ENCODE measurements at places on chromosomes 11 and 22.

- DNase-seq = no peak
Measured at GRCh38 chr11:46264976-46265375, 12.5 kb upstream of the CREB3L1 start.

GRCh38 chr11:118008271-118008911 lies 22.2 kb downstream of the IL10RA start:
- no peak for DNase-seq

DNA sequence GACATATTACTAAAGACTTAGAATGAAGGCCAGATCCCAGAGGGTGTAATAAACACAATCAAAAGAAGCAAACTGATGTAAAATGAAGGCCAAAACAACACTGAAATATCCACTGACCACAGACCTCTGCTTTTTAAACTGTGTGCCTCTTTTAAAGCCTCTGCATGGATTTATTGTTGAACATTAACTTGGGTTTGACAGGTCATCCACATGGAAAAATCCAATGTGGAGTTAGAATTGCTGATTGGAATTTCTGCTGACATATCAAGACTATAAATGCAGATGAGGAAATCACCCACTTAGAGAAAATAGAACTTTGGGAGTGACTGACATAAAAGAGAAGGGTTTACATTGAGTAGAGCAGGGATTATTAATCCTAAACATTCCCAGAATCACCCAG lies 853.9 kb upstream of the RAG2 start:
- DNase-seq = no peak

DNA sequence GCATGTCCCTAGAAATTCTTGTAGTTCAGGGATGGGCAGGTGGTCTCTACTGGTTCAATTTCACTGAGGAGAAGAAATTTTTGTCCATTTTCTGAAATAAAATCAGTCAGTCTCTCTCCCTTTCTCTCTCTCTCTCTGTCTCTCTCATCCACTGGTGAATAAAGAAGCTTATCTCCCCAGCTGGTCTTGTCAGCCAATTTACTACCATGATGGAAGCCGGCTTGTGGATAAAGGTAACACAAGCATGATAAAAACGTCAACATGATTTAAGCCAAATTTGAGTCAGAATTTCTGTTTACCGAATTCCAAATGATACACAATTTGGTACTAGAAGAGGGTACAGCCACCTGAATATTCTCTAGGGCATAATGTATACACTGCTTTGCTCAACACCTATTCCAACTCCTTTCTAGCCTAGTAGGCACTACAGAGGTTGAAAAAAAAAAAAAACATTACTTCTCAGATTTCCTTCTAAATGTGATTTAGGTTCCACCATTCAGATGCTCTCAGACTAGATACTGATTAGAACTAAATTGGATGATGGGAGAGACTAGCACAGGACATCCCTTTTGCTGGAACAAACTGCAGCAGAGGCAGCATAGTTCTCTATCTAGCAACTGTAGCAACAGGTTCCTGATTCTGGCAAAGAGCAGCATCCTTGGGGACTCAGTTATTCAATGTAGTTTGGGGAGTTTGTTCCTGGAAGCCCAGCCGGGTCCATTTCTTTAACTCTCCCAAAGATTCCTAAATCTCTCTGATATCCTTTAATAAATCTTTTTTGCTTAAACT lies 18.8 kb downstream of the PAK1 start:
- no peak for DNase-seq

GRCh38 chr11:36394056-36394455 lies 98.0 kb downstream of the PRR5L start:
- DNase-seq = no peak

DNA sequence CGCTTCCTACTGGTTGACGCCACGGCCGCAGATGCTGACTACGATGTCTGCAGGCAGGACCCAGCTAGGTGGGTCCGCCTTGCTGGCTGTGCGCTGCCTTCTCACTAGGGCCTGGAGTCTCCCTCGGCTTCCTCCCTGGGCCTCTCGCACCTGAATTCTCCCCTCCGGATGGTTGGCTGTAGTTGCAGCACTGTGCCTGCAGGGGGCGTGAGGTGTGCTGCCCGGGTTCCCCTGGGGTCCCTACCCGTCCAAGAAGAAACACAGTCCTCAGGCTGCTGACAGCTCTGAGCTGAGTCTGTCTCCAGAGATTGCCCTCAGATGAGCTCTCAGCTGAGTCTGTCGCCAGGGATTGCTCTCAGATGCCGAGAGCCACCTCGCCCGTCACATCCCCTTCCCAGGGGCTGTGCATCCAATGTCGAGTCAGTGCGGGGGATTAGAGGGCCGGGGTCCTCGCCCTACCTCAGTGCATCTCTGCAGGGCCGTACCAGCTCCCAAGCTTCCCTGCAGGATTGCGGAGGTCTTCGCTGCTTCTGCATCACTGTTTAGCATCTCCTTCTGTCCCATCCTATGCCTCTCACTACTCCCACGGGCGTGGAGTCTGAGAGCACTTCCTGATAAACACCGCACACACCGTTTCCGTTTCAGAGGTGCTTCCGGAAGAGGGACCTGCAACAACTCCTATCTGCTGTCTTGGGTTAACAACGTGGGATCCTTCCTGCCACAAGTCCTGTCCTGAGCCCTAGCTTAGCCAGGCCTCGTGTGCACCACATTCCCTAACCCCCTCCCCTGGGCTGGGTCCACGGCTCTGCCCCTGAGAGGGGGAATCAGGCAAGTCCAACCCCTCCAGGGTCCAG lies 196.9 kb downstream of the CSNK2A3 start:
- DNase-seq = no peak

- no peak for DNase-seq
Measured at GRCh38 chr11:45396394-45396793, 110.3 kb upstream of the SYT13 start.

DNA sequence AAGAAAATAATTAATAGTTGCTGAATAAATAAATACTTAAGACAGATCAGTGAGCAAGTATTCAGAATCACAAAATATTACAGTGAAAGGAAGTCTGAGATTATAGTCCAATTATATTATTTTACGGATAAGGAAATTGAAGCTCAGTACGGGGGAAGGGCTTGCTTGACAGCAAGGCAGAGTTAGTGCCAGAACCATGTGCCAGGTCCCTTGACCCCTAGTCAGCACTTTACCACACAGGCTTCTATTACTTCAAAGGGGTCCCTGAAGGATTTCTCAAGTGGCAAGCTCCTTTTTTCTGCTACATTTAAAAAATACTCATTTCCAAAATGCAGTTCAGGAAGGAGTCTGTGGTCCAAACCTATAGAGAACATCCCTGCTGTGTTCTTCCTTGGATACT lies 85.3 kb downstream of the CLPB start:
- no peak for DNase-seq

DNA sequence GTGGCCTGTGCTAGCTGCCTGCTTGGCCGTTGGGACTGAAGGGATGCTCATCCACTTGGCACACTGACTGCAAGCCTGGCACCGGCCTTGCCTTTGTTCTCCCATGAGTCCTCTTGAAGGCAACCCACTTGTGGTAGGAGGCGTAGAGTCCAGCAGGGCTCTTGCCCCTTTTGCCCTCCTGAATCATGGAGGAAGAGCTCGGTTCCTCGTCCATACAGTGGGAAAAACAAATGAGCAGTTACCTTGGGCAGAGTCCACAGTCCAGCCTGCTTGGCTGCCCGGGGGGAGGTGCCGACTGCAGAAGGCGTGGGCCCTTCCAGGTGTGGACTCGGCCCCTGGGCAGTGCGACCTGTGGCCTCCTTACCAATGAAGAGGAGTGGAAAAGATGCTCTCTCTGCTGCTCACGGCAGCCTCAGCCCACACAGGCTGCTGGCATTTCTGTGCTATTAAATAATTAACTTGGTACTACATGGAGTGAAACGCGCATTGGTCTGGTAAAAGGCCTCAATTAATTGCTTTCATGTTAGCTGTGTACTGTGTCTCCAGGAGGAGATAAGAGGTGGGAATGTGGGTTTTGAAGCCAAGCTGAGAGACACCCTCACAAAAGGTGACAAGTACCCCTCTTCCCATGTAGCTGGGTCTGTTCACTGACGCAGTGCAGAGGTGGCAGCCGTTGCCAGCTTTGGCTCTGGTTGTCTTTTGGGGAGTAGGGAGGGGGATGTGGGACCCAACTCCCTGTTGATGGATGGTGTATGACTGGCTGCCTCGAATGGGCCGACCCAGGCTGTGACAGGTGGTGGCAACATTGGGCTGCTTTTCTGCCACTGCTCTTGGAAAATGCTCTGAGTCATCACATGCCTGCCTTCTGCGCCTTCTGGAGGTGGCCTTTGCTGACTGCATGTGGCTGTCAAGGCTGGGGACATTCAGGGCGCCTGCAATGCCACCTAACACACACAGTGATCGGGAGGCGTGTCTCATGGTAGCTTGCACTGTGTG lies 26.8 kb upstream of the B3GAT1 start:
- no peak for DNase-seq

DNA sequence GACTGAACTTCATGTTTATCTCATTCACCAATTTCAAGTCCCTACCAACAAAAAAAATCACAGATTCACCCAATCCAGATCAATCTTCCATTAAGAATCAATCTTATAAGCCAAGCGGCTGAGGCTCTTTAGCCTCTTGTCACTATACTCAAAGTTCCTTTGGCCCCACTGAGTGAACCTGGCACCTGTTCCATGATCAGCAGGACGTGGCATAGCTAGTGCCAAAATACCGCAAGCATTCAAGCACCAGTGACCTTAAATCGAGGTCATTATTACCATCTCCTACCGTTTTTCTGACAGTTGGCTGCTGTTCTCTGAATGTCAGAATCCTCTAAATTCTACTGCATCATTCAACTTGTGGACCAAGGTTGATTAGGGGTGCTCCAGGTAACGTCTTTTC lies 141.2 kb downstream of the CADM1 start:
- no peak for DNase-seq

- DNase-seq = peak; percentile 17
Measured at GRCh38 chr22:45831394-45831793, 145.6 kb downstream of the WNT7B start.

- no peak for DNase-seq
Measured at GRCh38 chr11:115787302-115787701, 283.1 kb upstream of the CADM1 start.

DNA sequence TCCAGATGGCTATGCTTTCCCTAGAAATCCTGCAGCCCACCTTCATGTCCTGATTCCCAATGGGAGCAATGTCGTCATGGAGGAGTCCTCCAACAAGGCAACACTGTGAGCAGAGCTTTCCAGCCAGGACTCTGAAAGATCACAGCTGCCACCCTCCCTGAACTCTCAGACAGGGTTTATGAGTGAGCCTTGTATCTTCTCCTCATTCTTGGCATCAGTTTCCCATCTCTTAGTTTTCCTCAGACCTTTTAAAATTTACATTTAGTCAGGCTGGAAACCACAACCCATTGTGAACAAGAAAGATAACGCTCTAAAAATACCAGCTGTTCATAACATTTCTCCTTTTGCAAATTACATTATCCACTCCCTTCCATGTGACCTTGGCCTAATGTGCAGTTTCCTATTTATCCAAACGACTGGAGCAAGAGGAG lies 15.6 kb upstream of the LYVE1 start:
- DNase-seq = no peak

- no peak for DNase-seq
Measured at GRCh38 chr11:75174781-75175370, 24.0 kb downstream of the SLCO2B1 start.

- DNase-seq = peak; percentile 44
Measured at GRCh38 chr11:28964811-28965210, 856.6 kb downstream of the METTL15 start.

- DNase-seq = no peak
Measured at GRCh38 chr22:27768027-27768653, 33.4 kb downstream of the MN1 start.

GRCh38 chr22:49956914-49957825 lies 3.4 kb upstream of the PIM3 start:
- no peak for DNase-seq

GRCh38 chr11:65611758-65612603 lies 2.0 kb downstream of the MAP3K11 start:
- no peak for DNase-seq

DNA sequence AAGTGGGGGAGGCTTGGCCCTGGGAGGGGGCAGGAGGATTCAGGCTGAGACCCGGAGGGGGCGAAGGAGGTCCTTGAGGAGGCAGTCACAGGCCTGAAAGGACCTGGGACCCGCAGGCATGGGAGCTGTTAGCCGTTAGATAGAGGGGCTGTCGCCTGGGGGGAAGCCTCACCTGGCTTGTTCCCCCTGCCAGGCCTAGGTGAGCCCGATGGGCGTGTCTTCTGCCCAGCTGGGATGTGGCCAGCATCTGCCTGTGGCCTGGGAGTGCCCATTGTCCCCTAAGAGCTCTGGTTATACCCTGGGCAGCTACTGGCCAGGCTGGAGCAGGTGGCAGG lies 1.8 kb upstream of the DUSP8 start:
- DNase-seq = no peak

DNA sequence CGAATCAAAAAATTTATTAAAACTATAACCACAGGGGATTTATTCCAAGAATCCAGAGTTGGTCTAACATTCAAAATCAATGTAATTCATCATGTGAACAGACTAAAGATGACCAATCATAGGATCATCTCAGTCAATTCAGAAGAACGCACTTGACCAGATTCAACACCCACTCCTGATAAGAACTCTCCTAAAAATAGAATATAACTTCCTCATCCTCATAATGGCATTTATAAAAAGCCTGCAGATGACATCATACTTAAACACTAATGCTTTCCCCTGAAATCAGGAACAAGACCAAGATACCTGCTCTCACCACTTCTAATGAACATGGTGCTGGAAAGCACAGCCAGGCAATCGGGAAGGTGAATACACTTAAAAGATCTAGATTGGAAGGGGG lies 10.5 kb upstream of the MUC2 start:
- DNase-seq = no peak

DNA sequence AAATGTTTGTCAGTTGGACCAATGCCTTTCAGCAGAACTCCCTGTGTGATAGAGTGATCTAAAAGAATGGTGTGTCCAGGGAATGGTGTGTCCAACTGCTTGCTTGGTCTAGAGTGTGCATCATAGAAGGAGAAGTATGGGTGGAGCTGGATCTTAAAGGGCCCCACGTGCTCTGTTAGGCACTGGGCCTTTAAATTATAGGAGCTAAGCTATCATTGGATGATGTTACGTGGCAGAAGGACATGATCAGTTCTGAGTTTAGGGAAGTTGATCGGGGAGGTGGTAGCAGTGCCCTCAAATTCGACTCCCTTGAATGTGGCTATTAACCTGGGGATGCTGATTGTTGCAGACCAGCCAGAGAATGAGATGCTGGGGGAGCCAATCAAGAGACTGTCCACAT lies 16.4 kb downstream of the STX3 start:
- no peak for DNase-seq

DNA sequence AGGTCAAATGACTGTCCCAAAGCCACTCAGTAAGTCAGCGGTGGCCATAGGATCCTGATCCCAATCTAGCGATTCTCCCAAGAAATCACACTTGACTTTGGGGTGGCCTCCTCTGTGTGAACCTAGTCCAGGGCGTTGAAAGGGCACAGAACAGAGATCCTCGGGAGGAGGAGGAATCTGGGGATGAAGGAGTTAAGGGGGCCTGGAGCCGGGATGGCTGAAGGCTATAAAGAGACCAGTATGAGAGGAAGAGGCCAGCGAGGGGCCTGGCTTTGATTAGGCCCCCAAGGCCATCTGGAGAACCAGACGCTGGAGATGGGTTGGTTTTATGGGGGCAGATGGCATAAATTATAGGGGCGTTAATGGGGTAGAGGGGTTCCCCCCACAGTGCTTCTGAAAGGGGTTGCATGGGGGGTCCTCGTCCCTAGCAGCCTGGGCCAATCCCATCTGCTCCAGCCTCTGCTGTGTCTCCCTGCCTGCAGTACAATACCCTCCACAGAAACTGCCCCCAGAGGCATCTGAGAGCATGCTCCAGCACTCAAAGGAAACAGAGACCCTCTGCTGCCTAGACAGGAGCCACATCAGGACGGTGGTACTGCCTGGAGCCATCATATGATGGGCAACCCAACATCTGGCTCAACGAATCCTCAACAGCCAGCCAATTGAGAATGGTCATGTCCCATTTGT lies 35.2 kb upstream of the TRIM29 start:
- no peak for DNase-seq
